ENCODE measurements at places on chromosomes 16 and 17.

GRCh38 chr16:48426244-48427141, 41.3 kb upstream of the SIAH1 start:
- no peak for DNase-seq

- no peak for DNase-seq
Observed at GRCh38 chr16:56736476-56736875, 6.5 kb downstream of the NUP93 start.

- DNase-seq = no peak
Observed at GRCh38 chr16:19861811-19862327, 22.8 kb downstream of the GPRC5B start.

DNA sequence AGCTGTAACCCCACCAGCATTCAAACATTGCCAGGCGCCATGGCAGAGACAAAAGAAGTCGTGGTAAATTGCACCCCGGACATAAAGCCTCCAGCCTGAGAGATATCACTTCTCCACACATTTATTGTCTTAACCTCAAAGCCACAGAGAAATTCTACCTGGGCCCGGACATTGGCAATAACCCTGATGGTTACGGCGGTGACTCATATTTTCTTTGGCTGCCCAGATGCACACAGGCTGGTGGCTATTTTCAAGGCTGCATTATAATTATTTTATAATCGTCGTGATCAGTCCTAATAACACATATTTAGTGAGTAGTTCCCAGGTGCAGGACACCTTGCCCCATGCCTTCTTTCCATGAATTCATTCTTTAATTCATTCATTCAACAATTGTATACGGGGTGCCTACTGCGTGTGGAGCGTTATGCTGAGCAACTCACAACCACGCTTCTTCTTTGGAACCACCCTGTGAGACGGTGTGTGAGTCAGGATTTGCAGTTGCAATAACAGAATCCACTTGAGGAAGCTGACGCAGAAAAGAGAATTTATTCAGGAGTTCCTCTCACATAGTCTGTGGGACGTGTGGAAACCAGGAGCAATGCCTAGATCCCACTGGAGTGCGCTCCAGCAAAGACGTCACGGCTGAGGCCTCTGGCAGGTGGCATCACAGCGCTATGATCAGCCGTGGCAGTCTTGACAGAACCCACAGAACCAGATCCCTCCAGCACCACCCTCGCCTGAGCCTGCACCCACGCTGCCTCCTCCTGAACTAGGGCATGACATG, 245.7 kb downstream of the FOXL1 start:
- DNase-seq = no peak

GRCh38 chr16:80993307-80993706, 13.4 kb downstream of the CMC2 start:
- no peak for DNase-seq

DNA sequence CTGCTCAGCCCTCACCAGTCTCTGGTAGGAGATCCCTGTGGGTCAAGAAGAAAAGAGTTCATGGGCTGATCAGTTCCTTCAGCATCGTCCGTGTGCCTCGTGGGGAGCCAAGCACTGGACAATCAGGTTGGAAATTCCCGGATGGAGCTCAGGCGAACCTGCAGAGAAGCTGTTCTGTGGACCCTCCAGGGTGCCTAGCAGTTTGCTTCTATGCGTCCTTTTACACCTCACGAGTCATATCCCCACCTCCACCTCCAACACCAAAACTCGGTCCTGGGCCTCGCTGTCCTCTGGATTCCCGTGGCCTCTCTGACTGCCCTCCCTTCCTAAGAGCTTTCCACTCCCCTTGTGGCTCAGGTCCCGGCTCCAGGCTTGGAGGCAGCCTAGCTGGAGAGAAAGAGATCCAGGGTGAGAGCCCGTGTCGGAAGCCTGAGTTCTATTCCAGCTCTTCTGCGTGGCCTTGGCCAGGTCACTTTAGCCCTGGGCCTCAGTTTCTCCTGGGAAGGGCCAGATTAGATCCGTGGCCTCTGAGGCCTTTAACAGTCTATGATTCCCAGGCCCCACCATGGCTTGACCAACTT, 26.2 kb upstream of the PIK3R6 start:
- no peak for DNase-seq

DNA sequence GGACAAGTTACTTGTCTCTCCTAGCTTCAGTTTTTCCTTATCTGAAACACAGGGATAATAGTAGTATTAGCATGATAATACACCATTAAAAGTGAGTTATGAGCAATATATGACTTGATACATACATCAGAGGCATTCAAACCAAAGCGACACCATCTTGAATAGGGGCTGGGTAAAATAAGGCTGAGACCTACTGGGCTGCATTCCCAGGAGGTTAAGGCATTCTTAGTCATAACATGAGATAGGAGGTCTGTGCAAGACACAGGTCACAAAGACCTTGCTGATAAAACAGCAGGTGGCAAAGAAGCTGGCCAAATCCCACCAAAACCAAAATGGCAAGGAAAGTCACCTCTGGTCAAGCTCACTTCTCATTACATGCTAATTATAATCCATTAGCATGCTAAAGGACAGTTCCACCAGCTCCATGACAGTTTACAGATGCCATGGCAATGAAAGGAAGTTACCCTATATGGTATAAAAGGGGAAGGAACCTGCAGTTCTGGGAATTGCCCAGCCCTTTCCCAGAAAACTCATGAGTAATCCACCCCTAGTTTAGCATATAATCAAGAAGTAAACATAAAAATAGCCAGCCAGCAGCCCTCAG, 37.2 kb upstream of the HS3ST3A1 start:
- DNase-seq = no peak

DNA sequence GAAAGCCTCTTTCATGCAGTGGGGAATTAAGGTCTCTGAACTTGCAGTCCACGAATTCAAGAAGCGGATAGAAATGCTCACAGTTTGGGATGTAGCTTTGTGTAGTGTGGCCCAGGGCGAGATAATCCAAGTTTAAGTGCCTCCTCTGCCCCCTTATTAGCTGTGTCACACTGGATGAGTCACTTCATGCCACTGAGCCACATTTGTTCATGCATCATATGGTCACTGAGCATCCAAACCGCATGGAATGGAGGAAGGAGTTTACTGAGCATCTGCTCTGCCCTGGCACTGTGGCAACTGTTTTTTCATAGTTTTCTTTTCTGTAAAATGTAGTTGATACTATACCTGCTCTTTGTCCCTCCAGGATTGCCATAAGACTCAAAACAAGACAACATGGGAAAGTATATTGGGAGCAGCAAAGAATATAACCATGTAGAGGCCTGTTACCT, 15.1 kb upstream of the DHX8 start:
- DNase-seq = no peak

GRCh38 chr16:65373097-65373496, 251.2 kb upstream of the CDH11 start:
- DNase-seq = no peak

DNA sequence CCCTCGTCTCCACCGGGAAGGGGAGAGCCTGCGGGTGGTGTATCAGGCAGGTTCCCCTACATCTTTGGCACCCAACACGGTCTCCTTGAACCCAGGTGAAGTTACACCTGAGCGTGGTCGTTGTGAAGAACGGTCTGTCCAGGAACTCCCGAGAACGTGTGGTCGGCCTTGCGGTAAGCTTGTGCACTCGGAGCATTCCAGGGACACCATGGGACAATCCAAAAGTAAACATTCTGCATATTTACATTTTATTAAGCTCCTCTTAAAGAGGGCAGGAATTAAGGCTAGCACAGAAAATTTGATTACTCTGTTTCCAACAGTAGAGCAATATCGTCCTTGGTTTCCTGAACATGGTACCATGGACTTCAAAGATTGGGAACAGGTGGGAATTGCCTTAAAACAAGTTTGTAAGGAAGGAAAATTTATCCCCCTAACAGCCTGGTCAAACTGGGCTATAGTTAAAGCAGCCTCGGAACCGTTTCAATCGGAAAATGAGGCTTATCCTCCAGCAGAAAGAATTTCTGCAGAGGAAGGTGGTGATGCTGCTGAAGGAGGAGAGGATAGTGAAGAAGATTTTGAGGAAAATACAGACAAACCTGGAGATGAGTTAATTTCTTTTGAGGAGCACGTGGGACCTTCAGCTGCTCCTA, 18.2 kb downstream of the ALOX15B start:
- no peak for DNase-seq

DNA sequence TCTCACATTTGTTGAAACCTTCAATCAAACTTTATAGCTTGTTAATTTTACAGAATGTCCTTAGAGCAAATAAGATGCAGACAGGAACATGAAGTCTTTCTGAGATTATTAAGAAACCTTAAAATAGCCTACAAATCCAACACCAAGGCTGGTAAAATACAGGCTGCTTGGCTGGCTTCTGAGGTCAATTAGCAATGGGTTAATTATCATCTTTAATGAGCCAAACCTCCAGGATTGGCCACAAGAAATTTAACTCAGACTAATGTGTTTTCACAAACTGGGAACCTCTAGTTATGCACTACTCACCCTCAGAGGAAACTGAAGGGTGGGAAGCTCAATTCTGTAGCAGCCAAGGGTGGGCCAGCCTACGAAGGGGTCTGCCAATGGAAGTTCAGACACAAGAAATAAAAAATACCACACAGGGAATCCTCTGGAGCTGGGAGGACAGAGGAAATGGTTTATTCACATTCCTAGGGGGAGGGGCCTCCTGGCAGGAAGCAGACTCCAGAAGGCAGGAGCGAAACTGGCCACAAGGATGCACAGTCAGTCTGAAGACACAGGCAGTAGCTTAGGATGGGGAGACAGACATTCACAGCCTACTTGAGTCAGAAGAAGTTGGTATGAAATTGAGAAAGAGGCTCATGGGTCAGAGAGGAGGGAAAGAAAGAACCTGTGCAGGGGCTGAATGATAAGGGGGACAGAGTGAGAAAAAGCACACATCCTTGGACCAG, 36.1 kb downstream of the HIC1 start:
- no peak for DNase-seq

DNA sequence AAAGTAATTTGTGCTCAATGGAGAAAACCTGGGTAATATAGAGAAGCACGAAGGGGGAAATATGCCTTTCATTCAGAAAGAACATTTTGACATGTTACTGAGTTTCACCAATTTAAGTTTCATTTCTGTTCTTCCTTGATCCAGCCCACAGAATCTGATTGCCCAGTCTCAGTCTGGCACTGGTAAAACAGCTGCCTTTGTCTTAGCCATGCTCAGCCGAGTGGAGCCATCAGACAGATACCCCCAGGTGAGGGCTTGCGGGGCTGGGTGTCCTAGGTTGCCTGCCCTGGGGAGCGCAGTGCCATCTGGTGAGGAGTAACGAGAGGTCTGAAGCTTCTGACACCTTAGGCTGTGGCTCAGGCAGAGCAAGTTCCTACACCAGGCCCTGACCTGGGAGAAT, 17.7 kb downstream of the DDX19A start:
- DNase-seq = no peak

DNA sequence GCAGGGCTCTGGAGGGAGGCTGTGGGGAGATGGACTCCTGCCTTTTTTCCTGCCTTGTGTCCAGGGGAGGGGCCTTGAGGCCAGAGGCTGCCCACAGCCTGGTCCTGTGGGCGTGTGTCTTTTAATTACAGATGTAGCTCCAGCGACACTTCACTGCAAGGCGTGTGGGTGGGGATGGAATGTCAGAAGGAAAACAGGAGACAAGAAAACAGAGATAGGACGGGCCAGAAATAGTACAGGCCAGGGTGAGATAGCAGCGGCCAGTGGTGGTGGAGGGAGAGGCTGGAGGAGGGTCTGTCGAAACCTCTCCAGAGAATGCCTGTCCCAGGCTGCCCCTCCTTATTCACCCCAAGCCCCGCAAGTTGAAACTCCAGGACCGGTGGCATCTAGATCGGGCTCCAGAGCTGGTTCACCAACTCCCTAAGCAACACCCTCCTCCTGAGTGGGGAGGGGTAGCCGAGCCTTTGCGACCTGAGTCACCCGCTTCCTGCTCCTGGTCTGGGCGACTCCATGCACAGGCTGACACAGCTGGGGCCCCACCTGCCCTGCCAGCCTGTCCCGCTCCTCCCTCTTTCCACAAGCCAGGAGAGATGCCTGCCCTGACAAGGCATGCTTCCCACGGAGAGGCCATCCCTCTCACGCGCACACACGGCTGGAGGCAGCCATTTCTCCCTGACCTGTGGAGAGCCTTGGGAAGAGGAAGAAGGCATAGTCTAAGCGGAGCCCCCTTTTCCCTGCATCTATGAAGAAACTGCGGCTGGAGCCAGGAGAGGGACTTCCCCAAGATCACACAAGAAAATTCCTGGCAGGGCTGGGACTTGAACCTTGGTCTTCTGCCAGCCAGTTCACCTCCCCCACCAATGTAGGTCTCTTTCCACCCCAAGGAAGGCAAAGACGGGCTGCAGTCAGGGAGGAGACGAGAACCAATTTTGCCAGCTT, 6.6 kb upstream of the JUP start:
- DNase-seq = no peak

DNA sequence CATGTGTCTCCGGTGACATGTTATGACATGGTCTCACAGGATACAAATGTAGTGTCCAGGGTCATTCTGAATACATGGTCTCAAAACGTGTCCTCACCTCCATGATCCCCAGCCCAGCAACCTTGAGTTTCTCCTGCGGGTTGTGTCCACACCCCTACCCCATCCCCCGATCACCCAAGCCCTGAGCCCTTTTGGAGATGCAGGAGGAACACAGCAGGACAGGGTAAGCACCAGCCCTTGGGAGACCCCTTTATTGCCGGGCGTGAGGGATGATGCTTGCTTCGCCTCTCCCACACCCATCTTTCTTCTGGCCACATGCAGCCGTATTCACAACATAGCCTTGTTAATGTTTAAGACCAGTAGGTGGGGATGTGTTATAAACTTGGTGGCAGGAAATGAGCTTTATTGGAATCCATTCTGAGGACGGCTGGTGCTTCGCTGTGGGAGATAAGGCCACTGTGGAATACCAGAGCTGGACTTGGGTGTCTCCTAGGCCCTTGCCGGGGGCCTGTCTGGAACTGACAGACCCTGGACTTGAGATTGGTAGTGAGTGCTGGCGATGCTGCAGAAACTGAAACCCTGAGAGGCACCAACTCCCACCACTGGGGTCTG, 5.5 kb downstream of the TMEM132E start:
- peak; percentile 21 for DNase-seq

DNA sequence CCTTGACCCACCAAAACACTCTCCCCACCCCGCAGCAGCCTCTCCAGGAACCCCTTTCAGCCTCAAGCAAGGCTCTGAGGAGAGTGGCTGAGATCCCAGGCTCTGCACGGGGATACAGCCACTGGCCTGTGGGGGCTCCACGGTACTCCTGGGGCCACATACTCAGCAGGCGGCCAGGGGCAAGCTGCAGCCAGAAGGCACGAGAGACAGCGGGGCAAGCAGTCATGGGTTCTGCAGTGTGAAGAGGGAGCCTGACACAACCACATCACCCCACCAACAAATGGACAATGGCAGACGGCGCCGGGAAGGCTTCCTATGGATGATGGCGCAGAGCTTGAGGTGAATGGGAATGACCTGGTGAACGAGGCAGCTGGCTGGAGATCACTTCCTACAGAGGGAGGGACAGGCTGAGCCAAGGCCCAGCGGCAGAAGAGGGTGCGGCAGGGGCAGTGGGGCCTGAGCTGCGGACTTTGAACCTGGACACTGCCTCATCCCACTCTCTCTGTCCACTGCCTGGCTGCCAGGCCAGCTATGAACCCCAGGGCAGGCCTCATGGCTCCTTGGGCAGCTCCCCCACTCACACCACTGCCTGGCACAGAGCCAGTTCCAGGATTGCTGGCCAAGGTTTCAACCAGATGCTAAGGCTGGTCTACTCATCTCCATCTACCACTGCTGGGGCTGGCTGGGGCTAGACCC, 10.8 kb upstream of the BCAR1 start:
- DNase-seq = no peak
